ENCODE measurements at places on chromosomes 6 and 20.

- H3K4me3 ChIP-seq: no peak overlapping the region
- DNase-seq: no peak
- peaks cover 79% of the 10 kb centered on the region for H3K27me3 ChIP-seq
- no peak overlapping the region for H3K27ac ChIP-seq
- H3K4me1 ChIP-seq: peaks cover 14% of the 10 kb centered on the region
These were observed 1.4 kb upstream of the LIN28B start for GRCh38 chr6:104955491-104955890.

- no peak overlapping the region for H3K4me3 ChIP-seq
- H3K27ac ChIP-seq: no peak overlapping the region
- H3K36me3 ChIP-seq: no peaks in the 10 kb centered on the region
- H3K27me3 ChIP-seq: no peaks in the 10 kb centered on the region
- no peak for DNase-seq
- no peaks in the 10 kb centered on the region for H3K4me1 ChIP-seq
These were observed 925.5 kb upstream of the EPHA7 start for GRCh38 chr6:94344866-94345265.

GRCh38 chr6:12842114-12842513 is 125.5 kb downstream of the PHACTR1 start:
- no peak overlapping the region for H3K4me3 ChIP-seq
- no peaks in the 10 kb centered on the region for H3K36me3 ChIP-seq
- H3K27ac ChIP-seq: no peak overlapping the region
- H3K27me3 ChIP-seq: no peaks in the 10 kb centered on the region
- no peak for DNase-seq

GRCh38 chr20:53872561-53873229 is 197.7 kb downstream of the BCAS1 start:
- no peaks in the 10 kb centered on the region for H3K36me3 ChIP-seq
- DNase-seq: no peak
- H3K4me1 ChIP-seq: peaks cover 52% of the 10 kb centered on the region
- peak overlapping the region; percentile 75 for H3K4me3 ChIP-seq
- no peaks in the 10 kb centered on the region for H3K27me3 ChIP-seq

DNA sequence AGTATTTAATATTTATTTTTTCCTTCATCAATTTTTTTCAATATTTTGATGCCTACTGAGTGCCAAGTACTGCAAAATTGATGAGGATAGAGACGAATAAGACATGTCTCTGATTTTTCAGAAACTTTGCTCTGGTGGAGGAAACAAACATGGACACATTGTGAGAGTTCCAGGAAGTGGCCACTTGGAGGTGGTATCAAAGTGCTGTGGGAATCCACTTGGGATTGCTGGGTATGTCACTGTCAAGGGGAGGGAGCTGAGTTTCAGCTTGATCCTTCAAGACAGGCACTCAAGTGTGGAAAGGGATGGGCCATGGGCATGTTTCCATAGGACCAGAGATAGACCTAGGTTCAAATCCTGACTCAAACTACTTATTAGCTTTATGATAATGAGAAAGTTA is 24.5 kb upstream of the ABCC10 start:
- peaks cover 15% of the 10 kb centered on the region for H3K27me3 ChIP-seq
- no peak overlapping the region for H3K4me3 ChIP-seq
- peaks cover 1% of the 10 kb centered on the region for H3K4me1 ChIP-seq
- DNase-seq: no peak
- H3K27ac ChIP-seq: no peak overlapping the region

- peak; percentile 94 for DNase-seq
- peaks cover 36% of the 10 kb centered on the region for H3K4me1 ChIP-seq
- peaks cover 35% of the 10 kb centered on the region for H3K36me3 ChIP-seq
- H3K27me3 ChIP-seq: no peaks in the 10 kb centered on the region
These were observed at the start of gene CSE1L for GRCh38 chr20:49046087-49046900. Gene CSE1L (plus strand): TSS chr20:49046312. CDS start chr20:49058464, 12,152 bp downstream.

- H3K4me3 ChIP-seq: no peak overlapping the region
- H3K27ac ChIP-seq: no peak overlapping the region
- DNase-seq: no peak
- no peaks in the 10 kb centered on the region for H3K36me3 ChIP-seq
- no peaks in the 10 kb centered on the region for H3K4me1 ChIP-seq
These were observed 7.9 kb upstream of the DEFB125 start for GRCh38 chr20:79565-79964.

DNA sequence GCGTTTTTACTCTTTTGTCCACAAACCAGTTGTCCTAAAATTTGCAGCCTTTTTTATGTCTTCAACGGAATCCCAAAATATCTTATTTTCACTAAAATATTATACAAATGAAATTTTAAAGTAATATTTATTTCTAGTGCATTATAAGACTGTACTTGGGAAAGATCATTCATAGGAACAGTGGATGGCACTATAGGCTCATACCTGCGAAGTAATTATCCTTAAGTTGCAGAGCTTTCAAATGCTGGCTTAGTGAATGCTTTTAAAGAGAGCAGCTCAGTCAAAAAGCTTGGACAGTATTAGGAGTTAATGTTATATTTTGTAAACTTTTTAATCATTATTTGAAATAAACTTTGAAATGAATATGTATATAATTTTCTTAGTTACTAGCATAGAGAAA is 254.9 kb downstream of the CDKAL1 start:
- no peaks in the 10 kb centered on the region for H3K4me1 ChIP-seq
- no peaks in the 10 kb centered on the region for H3K27me3 ChIP-seq
- H3K4me3 ChIP-seq: no peak overlapping the region
- DNase-seq: no peak
- no peak overlapping the region for H3K27ac ChIP-seq
- peaks cover 26% of the 10 kb centered on the region for H3K36me3 ChIP-seq

DNA sequence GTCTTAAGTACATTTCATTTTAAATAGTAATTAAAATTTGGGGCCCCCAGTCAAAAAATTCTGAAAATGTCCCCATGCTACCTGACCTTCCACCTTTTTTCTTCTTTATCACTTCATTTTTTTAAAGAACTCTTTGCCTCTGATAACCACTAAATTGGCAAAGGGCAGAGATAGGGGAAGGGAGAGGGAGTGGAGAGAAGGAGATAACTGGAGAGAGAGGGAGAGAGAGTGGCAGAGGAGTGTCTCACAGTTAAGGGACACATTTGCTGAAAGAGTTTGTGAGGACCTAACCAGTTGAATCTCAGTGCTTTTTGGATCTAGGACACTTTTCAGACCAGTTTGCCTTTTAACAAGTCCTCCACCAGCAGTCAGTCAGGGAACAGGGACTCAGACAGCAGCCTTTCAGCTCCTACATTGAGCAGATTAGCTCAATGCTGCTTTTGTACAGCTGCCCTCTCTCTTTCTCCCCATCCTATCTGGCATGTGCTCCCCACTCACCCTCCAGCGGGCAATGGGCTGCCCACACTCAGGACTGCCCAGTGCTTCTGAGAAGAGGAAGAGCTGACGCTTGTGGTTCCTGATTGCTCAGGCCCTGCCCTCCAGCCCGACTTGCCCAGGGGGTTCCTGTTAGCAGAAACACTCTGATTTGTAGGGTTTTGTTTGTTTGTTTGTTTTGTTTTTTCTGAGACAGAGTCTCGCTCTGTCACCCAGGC is 14.4 kb downstream of the ARMC2 start:
- no peaks in the 10 kb centered on the region for H3K27me3 ChIP-seq
- DNase-seq: no peak
- no peak overlapping the region for H3K4me3 ChIP-seq
- no peak overlapping the region for H3K27ac ChIP-seq
- H3K4me1 ChIP-seq: peaks cover 4% of the 10 kb centered on the region

DNA sequence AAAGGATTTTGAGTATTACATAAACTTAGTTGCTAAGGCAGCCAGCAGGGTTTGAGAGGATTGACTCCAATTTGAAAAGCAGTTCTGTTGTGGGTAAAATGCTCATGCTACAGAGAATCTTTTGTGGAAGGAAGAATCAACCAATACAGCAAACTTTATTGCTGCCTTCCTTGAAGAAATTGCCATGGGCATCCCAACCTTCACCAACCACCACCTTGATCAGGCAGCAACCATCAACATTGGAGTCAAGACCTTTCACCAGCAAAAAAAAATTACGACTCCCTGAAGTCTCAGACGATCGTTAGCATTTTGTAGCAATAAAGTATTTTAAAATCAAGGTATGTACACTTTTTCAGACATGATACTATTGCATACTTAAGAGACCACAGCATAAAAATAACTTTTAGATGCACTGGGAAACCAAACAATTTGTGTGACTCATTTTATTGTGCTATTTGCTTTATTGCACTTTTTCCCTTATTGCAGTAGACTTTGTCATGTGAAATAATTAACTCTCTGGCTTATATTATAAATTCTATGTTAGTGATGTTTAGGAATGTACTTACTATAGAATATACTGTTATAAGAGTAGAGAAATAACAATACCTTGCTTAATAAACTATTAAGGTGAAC is 390.8 kb downstream of the CDKAL1 start:
- no peak overlapping the region for H3K27ac ChIP-seq
- peaks cover 6% of the 10 kb centered on the region for H3K36me3 ChIP-seq
- H3K4me1 ChIP-seq: peaks cover 2% of the 10 kb centered on the region
- no peak for DNase-seq
- no peaks in the 10 kb centered on the region for H3K27me3 ChIP-seq

DNA sequence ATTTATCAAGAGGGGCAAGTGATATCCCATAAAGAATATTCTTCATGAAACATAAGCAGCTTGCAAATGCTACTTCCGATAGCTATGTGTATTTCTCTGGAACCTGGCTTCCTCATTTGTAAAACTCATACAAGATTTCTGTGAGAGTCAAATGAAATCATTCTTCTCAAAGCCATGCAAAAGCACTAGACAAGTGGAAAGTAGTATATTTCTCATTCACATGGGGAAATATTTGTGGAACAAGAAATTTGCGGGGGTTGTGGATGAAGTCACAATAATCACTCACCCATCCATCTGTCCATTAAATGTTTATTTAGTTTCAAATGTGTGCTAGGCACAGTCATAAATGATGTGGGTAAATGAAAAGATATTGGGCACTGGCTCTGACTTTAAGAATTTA is 150.5 kb downstream of the IPCEF1 start:
- DNase-seq: no peak
- H3K36me3 ChIP-seq: peaks cover 38% of the 10 kb centered on the region
- no peak overlapping the region for H3K27ac ChIP-seq
- H3K4me1 ChIP-seq: peaks cover 31% of the 10 kb centered on the region
- no peak overlapping the region for H3K4me3 ChIP-seq

- no peaks in the 10 kb centered on the region for H3K27me3 ChIP-seq
- H3K4me1 ChIP-seq: no peaks in the 10 kb centered on the region
- no peak for DNase-seq
- H3K27ac ChIP-seq: no peak overlapping the region
These were observed 161.0 kb downstream of the TRMT11 start for GRCh38 chr6:126147291-126147815.

DNA sequence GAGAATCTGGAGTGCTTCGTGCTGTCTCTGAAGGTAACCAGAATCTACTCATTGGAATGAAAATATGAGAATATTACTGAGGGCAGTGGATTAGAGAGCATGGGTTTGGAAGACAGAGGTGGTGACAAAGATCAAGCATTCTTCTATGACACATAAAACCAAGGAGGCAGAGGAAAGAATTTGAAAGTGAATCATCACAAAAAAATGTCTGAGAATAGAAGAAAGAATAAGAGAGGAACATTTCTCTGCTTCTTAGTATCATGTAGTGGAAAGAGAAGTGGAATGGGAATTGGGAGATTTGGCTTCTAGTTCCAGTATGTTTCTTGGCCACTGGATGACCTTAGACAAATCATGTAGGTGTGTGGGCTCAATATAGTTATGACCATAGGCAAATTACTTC is 474.0 kb downstream of the TFAP2B start:
- no peak overlapping the region for H3K4me3 ChIP-seq
- H3K4me1 ChIP-seq: no peaks in the 10 kb centered on the region
- no peak overlapping the region for H3K27ac ChIP-seq

DNA sequence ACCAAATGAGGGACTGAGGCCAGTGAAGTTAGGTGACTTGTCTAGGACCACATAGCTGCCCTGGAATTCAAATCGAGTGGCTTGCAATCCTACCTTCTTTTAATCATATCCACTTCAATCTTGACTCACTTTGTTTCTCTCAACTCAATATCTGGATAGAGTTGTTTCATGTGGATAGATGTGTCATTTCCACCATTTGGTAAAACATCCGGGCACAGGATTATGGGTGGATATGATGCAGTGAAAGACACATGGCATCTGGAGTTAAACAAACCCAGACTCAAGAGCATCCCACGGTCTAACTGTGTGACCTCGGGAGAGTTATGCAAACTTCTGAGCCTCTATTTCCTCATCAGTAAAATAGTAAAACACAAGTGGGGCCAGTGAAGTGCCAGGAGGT is 103.6 kb upstream of the CNKSR3 start:
- H3K4me3 ChIP-seq: no peak overlapping the region
- H3K27ac ChIP-seq: peak overlapping the region; percentile 4
- no peak for DNase-seq
- peaks cover 7% of the 10 kb centered on the region for H3K27me3 ChIP-seq
- peaks cover 3% of the 10 kb centered on the region for H3K36me3 ChIP-seq
- peaks cover 36% of the 10 kb centered on the region for H3K4me1 ChIP-seq

DNA sequence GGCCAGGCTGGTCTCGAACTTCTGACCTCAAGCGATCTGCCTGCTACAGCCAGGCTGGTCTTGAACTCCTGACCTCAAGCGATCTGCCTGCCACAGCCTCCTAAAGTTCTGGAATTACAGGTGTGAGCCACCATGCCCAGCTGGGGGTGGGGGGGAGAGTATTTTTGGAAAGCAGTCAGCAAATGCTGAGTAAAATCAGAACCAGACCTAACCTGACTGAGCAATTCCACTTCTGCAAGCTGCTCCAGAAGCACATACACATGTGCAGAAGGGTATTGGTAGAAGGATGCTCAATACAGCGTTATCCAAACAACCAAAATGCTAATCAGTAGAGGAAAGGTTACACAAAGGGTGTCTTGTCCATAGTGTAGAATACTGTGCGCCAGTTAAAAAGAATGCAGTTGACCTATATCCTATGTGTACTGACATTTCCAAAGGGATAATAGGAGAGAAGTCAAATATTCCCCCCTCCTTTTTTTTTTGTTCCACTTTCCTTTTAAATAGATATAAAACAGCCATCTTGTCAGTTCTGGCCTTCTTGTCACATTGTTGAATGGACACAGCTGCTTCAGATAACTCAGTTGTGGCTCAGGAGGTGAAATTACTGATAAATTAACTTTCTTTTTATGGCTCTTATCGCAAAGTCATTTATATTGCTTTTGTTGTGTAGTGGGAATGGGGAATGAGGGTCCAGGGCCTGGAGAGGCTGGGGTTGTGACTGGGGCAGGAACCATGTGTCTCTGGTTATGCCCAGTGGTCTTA is 74.6 kb downstream of the DTD1 start:
- no peaks in the 10 kb centered on the region for H3K4me1 ChIP-seq
- no peak for DNase-seq
- H3K4me3 ChIP-seq: no peak overlapping the region
- H3K27me3 ChIP-seq: no peaks in the 10 kb centered on the region

- H3K36me3 ChIP-seq: no peaks in the 10 kb centered on the region
- H3K4me1 ChIP-seq: no peaks in the 10 kb centered on the region
- H3K4me3 ChIP-seq: no peak overlapping the region
- no peak overlapping the region for H3K27ac ChIP-seq
- DNase-seq: no peak
These were observed 524.6 kb upstream of the NOX3 start for GRCh38 chr6:155980014-155980767.

Data from activated naive CD8-positive, alpha-beta T cell treated with anti-CD3 and anti-CD28 coated beads, Interleukin-2, amount 50 U/mL, for 24 hours (primary cell).